T-cell (primary cell): ENCODE measurements at places on chromosomes 2 and 18. TPM values are rescaled to one million over a fixed set of nuclear protein-coding genes. Genes with fewer than 3 reads are reported as not detected.

DNA sequence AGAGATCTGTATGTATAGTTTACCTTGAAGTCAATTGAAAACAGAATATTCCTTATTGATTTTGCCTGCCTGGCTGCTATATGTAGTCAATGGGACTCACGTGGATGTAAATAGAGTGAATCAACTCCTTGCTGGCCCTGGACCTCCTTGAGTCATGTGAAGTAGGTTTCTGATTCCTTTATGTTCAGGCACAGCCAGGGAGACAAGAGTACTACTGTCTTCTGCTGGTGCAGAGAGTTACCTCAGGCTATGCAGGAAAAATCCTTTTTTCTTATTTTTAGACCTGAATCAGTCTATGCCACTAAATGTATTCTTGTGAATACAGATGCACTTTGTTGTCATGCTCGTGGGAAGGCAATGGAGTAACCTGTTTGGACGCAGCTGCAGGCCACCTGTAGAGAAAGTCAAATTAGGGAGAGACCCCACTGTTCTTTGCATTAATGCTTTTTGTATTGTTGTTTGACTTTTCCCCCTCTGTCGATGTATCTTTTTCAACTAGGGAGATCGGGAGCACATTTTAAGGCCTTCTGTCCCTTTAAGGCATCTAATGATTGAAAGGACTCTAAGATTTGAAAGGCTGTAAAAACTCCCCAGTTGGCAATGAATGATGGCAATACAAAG, 473.9 kb downstream of the ARHGAP15 start:
- DNase-seq: no peak

GRCh38 chr2:236161531-236161930, 6.7 kb downstream of the GBX2 start:
- DNase-seq: no peak

- DNase-seq: no peak
Measured at GRCh38 chr18:48470484-48471180, 61.4 kb upstream of the ZBTB7C start.

GRCh38 chr2:121044412-121044811, 240.6 kb downstream of the TFCP2L1 start:
- no peak for DNase-seq

Gene PKDCC
- total RNA-seq: 1.0 TPM

Gene LONRF2
- total RNA-seq: not detected

Gene RAX
- total RNA-seq: not detected

Gene VWA3B
- total RNA-seq: not detected

Gene DNER
- total RNA-seq: 0.07 TPM
